ENCODE measurements at places on chromosomes 1 and 21.

GRCh38 chr1:89425056-89425455 is 61.2 kb downstream of the GBP6 start:
- DNase-seq = no peak

DNA sequence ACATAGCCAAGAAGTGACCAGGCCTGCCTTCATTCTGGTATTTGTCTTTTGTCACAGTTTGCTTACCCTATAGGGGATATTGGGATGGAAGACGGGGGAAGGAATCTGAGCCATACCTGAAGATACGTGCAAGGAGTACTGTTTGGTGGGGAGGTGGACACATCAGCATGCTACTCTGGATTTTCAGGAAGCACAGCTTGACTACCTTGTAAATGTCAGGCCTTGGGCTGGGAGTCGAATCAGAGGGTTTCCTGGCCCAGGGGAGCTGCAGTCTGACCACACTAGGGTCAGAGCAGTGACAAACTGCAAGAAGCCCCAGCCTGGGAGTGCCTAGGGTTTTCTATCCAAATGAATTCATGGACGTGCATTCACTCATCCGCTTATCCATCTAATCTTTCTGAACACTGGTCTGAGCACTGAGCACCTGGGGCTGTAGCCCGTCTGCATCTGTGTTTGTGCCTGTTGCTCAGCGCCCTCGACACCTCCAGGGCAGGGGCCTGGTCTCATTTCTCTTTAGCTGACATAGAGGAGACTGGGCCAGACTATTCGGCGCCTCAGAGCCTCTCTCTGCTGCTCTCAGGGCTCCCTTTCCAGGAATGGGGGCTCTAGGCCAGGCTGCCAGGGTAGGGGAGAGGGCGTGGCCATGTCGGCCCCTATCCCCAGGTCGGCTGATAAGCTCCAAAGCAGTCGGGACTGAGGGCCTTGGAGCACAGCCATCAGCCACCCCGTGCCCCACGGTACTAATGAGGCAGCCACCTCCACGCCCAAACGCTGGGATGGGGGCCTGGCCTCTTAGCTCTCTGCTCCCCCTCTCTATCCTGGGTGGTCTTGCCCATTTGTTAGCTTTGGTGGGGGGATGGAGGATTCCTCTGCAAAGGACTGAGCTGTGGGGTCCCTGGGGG is 47.0 kb upstream of the SLC2A1 start:
- no peak for DNase-seq

DNA sequence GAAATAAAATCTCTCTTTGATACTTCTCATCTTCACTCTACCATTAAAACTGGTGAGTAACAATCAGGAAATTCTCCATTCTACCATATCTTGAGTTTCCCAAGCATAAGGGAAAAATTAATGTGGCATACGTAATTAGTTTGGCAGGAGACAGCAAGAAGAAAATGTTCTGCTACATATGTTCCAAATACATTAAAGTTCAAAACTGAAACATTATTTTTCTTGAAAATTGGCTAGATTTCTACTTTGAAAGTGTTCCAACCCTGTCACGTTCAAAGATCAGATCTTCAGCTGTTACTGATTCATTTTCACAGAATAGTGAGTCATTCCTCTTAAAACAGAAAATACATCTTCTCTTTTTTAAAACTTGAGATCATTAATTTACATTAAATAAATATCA is 48.5 kb downstream of the PIGK start:
- DNase-seq = no peak

DNA sequence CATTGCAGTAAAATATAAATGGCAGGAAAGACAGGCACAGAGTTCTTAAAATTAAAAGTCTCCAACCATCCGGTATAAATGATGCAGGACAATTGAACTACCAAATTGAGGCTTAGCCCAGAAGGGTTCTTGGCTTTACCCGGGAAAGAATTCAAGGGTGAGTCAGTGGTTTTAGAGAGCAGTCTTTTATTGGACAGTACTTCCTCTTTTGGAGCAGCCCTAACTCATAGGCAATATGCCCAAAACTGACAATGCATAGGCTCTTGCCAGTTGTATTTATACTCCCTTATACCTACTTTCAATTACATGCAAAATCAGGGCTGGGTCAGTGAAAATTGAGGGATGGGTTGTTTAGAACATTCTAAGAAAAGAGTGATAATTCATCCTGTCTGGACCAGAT is 1628.9 kb upstream of the PRMT6 start:
- DNase-seq = no peak

DNA sequence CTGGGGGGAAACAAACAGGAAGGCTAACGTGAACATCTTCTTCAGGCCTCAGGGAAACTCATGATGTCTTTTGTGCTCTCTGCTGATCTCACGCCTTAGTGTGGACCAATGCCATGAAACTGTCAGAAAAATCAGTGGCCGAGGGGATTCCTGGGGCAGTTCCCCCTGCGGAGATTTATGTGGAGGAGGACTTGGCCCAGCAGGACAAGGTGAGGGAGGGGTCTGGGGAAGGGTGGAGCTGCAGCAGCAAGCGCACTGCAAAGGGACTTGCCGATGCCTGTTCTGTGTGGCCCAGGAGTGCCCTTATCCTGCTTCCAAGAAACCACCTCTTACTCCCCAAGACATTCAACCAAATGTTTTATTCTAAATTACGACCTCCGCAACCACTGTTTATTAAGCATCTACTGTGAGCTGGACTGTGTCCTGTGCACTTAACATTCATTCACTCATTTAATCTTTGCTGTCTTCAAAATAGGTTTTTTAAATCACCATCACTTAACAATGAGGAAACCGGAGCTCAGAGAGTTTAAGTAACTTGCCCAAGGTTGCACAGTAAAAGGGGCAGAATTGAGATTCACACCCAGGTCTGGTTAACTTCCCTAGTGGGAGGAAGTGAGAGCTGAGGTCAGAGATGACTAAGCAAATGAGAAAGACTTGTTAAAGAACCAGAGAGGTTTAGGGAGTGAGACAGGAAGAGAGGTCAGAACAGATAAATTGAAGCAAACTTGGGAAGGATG is 49.7 kb downstream of the FHAD1 start:
- no peak for DNase-seq

- no peak for DNase-seq
Measured at GRCh38 chr21:34187935-34188334, 114.6 kb downstream of the MRPS6 start.

DNA sequence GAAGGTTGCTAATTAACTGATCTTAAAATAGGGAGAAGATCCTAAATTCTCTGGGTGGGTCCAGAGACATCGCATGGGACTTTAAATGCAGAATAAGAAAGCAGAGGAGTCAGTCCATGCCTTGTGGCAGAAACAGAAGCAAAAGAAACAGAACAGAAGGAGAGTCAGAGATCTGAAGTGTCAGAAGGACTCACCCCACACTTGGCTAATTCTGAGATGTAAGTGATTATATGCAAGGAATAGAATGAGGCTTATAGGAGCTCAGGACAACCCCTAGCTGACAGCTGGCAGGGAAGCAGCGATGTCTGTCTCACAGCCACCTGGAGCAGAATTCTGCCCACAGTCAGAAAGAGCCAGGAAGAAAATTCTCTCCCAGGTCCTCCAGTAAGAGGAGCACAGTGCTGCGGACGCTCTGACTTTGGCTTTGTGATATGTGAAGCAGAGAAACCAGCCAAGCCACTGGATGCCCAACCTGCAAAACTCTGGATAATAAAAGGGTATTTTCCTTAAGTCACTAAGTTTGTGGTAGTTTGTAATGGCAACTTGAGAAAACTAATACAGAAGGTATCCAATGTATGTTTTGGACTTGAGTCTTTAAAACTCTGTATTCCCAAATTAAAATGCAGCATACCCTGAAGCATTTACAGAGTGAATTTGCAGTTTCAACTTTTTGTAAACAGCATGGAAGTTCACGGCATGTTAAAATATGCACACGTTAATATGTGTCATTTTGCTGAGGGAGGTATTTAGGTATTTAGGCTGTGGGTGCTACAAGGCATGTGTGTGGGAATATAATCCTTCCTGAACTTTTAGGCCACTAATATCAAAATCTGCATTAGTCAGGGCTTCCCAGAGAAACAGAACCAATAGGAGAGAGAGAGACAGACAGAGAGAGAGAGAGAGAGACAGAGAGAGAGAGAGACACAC is 388.5 kb downstream of the PCP4 start:
- no peak for DNase-seq

DNA sequence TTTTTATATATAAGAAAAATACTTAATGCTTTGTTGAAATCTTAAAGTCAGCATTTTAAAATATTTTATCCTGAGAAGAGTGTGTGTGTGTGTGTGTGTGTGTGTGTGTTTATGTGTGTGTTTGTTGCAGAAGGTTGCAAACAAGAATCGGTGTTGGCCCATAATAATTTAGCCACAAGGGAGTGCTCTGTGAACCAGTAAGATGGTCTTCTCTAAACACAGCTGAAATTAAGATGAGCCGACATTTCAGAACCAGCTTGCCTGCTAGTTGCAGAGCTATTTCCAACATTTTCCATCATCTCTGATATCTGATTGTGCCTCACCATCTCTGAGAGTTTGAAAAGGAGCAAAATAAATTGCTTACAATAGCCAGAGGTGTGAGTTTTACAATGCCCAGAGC is 158.8 kb upstream of the SGIP1 start:
- no peak for DNase-seq

GRCh38 chr1:230303069-230303468 is 123.1 kb downstream of the PGBD5 start:
- DNase-seq = no peak

DNA sequence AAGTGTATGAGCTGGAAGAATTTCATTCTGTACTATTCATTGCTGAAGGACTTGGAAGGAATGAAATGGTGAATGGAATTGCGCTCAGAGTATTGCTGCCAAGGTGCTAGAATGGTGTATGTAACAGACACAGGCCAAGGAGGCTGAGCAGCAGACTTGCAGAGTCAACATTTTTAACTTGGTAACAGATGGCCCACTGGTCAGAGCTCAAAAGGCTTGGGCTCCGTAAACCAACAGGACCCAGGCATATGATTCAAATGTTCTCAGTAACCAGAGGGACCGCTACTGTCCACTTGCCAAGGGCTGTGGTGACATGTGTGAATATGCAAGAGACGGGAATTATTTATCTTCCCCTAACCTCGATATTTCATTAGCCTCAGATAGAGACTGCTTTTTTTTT is 28.8 kb upstream of the PTGFRN start:
- DNase-seq = no peak

GRCh38 chr1:173117108-173117633 is 66.4 kb upstream of the TNFSF18 start:
- DNase-seq = no peak

- no peak for DNase-seq
Measured at GRCh38 chr1:187788718-187789117, 960.0 kb downstream of the PLA2G4A start.

DNA sequence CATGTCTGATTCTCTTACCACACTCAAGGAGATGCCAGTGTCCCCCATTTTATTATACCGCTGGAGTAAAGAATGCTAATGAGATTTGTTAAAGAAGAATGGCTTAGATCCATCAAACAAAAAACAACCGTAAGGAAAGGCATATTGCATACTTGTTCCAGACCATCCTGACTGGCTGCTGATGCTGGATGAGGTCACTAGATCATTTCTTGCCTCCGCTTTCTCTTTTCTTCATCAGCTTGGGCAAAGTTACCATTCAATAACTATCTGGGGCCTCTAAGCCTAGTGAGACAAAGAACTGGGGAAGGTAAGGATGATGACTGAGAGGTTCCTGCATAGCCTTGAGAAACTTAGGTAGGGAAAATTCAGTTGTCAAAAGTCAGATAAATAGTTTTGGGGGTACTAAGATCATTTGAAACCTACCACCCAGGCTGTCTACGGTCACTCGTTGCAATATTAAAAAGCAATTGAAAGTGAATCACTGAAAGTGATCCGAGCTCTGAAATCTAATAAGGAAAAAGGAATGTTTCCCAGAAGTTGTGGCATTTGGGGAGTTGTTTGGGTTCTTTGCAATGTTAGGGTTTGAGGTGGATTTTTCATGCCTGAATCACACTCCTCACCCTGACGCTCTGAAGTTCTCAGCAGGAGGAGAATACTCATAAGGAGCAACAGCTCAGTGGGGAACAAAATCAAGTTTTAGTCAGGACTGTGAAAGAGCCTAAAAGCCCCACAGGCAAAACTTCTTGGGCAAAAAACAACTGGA is 176.8 kb downstream of the HHIPL2 start:
- no peak for DNase-seq

GRCh38 chr1:222654849-222655248 is 37.0 kb downstream of the MIA3 start:
- no peak for DNase-seq

DNA sequence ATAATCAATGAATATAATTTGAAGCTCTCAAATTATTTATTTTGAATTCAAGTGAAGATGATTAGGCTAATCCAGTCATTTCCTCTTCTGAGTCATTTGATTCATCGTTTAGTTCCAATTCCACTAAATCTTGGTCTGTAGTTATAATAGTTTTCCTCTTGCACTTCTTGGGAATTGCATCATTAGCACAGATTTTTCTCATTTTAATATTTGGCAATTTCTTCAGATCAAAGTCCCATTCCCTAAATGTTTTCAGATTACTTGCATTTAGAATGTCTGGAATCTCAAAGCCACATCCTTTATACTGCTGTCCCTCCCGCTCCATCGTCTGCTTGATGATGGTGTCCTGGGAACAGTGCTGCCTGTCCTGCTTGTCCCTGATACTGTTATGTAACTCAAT is 43.5 kb downstream of the MAST2 start:
- no peak for DNase-seq

DNA sequence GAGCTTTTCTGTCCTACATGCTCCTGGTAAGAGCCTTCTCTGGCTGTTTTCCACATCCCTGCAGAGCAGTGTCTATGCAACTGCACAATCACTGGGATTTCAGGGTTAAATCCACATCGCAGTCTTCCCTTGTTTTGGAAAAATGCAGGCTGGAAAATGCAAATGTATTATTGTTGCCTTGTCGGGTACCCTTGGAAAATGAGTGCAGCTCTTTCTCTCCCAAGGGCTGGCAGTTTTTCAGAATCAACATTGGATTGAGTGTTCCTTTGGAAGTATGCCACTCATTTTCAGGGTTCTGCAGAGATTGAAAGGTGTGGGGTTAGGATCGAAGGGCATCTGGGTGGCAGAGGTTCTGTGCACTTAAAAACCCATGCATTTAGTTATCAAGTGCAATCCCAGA is 3.2 kb downstream of the NOS1AP start:
- DNase-seq = no peak

GRCh38 chr1:40662864-40663263 is 2.6 kb downstream of the RIMS3 start:
- DNase-seq = no peak

GRCh38 chr1:27596261-27596660 is 7.7 kb downstream of the AHDC1 start:
- no peak for DNase-seq

DNA sequence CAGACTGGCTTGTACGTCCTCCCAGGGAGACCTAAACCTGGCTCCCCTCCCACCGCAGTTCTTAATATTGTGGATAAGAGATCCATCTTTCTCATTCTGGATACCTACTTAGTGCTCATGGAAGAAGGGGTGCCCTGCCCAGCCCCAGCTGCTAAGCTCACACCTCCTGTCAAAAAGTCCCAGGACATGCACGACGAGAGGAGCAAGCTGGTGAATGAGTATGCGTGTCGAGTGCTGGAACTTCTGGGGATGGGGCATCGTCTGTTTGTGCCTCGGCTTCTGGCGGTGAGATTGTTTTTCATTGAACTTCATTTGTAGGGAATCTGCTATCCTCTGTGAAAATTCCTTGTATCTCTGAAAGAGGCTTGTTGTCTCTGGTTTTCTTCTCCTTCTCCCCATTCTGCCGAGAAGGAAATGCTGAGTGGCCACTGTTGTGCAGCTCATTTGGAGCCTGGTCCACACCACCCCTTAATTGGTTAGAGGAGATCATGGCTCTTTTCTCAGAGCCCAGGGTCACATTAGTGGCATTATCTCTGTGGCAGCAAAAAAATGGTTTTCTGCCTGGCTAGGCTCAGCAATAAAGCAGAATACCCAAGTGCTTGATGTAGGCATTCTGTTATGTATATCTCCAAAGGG is 199.4 kb upstream of the CACYBP start:
- no peak for DNase-seq

- DNase-seq = no peak
Measured at GRCh38 chr1:236103646-236104218, 38.6 kb upstream of the GPR137B start.

Data from cortex of kidney (tissue), 1 donor.